ENCODE measurements at places on chromosomes 3 and 15. TPM values are rescaled to one million over a fixed set of nuclear protein-coding genes. Genes with fewer than 3 reads are reported as not detected.

The ACTC1 gene
- total RNA-seq: not detected

The PIGZ gene
- 0.34 TPM for total RNA-seq

The U2SURP gene
- total RNA-seq: 56.4 TPM

The EXD1 gene
- 0.21 TPM for total RNA-seq

The TKT gene
- total RNA-seq: 519 TPM

The KLF13 gene
- total RNA-seq: 84.2 TPM

The CA12 gene
- 211 TPM for total RNA-seq

The NTRK3 gene
- not detected for total RNA-seq

The MESP2 gene
- 0.21 TPM for total RNA-seq
